ENCODE measurements at places on chromosomes 1 and 21.

- no peak for DNase-seq
These were observed 122.3 kb downstream of the SLC30A10 start for GRCh38 chr1:219806020-219806419.

- DNase-seq, result no peak
These were observed 482.0 kb downstream of the SETD4 start for GRCh38 chr21:35578347-35578782.

DNA sequence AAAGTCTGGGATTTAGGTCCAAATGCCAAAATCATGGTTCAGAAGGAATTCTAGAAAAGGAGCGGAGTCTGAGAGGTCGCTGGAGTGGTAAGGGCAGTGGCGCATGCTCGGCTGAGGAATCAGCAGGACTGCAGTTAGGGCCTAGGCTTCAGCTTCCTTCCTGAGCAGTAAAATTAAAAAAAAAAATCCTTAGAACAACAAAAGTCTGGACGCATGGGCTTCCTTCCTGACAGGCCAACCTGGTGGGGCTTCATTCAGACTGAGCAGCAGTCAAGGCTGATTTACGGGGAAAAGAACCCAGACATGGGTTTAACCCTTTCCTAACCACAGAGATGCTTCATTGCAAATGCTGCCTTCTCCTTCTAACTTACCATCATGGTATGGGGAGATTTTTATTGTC lies 17.1 kb downstream of the RNF220 start:
- no peak for DNase-seq

GRCh38 chr1:26035959-26036755 lies 9.8 kb downstream of the SLC30A2 start:
- DNase-seq, result peak; percentile 30

- DNase-seq, result peak; percentile 52
These were observed 659 bp downstream of the FAF1 start for GRCh38 chr1:50959303-50959912.

GRCh38 chr1:230495891-230496385 lies 69.8 kb upstream of the PGBD5 start:
- DNase-seq, result no peak

GRCh38 chr1:154353460-154353904 lies 28.2 kb downstream of the ATP8B2 start:
- DNase-seq, result peak; percentile 46

- DNase-seq, result peak; percentile 25
These were observed 240.1 kb downstream of the DISC1 start for GRCh38 chr1:231866392-231867331.

DNA sequence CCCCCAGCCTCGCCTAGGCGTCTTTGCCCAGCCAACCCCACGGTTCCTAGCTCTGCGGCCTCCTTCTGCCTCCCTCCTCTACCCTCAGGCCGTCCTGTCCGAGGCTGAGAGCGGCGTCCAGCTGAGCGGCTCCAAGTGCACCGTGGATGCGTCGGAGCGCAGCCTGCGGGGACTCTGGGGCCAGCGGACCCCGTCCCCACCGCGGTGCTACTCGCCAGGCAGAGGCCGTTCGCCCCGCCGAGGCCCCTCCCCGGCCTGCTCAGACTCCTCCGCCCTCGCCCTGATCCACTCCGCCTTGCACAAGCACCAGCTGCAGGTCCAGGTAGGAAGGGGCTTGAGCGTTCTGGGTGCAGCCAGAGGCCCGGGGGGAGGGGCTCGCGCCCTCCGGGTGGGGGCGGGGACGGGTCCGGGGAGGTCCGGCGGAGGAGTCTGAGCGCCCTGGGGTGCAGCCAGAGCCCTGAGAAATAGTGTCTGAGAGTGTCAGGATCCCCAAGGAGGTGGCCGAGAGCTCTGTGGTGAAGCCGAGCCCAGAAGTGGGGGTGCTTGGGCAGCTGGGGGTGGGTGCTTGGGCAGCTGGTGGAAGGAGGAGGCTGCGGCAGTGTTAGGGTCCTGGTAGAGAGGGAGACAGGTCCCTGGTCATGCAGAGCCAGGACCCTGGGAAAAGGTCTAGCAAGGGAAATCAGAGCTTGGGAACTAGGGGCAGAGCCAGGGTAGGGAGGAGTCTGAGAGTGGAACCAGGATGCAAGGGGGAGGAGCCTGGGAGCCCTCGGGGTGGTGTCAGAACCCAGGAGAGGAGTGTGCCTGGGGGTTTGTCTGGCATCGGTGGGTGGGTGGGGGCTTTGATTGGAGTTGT lies 3.2 kb upstream of the NBPF3 start:
- no peak for DNase-seq

DNA sequence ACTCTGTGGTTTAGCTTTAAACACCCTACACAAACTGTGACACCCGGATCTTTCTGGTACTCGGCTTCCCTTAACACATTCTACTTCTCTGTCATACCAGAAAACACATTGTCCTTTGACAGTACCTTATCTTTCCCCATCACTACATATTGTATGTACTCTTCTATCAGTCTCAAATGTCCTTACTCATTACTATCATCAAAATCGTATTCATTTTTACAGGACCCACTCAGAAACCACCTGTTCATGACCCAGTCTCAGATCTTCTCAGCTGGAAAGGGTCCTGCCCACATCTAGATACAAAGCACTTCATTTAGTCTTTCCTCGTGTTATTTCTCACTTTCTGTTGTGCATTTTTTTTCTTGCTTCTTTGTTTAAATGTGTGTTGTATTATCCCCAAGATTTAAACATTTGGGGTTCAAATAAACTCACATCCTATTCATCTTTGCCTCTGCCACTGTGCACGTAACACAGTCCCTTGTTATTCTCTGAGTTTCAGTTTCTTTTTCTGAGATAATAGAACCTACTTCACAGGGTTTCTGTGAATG lies 27.7 kb downstream of the CD34 start:
- DNase-seq, result peak; percentile 51

DNA sequence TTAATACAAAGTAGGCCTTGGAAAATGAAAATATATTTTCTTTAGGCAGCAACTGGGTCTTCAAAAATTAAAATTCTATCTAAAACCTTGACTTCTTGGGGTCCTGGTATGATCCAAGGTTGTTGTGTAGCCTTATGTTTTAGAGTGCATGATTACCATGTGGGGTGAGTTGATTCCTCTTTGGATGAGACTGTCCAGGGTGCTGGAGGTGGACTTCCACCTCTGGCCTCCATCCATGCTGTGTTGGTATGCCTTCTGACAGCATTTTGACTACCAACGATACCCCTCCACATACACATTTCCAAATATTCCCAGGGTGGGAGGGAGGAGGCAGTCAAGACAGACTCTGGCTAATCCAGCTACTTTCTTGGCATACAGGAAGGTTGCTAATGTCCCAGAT lies 205.0 kb downstream of the TNR start:
- DNase-seq, result no peak

- DNase-seq, result no peak
These were observed 13.6 kb downstream of the SDCCAG8 start for GRCh38 chr1:243269461-243269801.

GRCh38 chr1:163083690-163084089 lies 14.5 kb downstream of the RGS4 start:
- no peak for DNase-seq

- no peak for DNase-seq
These were observed 109.8 kb downstream of the JAK1 start for GRCh38 chr1:64856553-64856952.

DNA sequence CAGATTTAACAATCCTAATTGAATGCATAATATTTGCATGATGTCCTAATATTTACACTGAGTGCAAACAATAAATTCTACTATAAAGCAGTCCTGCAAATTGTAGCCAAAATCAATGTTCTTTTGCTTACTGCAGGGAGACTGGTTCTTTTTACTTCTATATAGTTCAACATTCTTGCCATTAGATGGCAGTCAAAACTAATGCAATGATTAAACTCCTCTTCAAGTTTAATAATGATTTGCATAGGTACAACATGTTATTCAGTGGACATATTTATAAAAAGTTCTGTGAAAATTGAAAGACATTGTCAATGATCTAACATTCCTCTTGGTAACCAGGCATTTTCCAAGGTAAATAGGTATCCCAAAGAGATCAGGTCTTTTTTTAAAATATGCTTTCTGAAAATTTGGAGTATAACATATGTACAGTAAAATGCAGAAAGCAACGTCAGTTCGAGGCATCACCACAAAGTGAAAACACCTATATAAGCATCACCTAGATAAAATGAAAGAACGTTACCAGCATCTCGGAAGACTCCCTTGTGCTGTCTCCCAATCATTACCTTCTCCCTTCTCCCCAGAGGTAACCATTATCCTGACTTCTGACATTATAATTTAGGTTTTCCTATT lies 9.8 kb upstream of the FNBP1L start:
- DNase-seq, result no peak

DNA sequence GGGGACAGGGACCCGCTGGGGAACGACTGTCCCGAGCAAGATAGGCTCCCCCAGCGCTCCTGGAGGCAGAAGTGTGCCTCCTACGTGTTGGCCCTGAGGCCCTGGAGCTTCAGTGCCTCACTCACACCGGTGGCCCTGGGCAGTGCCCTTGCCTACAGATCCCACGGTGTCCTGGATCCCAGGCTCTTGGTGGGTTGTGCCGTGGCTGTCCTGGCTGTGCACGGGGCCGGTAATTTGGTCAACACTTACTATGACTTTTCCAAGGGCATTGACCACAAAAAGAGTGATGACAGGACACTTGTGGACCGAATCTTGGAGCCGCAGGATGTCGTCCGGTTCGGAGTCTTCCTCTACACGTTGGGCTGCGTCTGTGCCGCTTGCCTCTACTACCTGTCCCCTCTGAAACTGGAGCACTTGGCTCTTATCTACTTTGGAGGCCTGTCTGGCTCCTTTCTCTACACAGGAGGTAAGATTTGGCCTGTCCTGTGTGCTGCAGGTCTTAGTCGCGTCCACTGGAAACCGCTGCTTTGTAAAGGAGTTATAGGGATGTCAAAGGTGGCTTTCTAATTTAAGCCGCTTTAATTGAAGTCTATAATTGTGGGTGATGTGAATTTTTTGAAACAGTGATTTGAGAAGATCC lies 717 bp downstream of the UBIAD1 start:
- no peak for DNase-seq
